GM23248 (cell line): ENCODE measurements at places on chromosomes 12 and 14.

GRCh38 chr12:20446836-20447235, 78.5 kb downstream of the PDE3A start:
- H3K36me3 ChIP-seq = no peaks in the 10 kb centered on the region
- 0 out of 2 replicates have a peak, but pooled peaks cover 6% of the 10 kb centered on the region for H3K4me1 ChIP-seq
- DNase-seq = no peak
- H3K4me3 ChIP-seq = no peak overlapping the region

DNA sequence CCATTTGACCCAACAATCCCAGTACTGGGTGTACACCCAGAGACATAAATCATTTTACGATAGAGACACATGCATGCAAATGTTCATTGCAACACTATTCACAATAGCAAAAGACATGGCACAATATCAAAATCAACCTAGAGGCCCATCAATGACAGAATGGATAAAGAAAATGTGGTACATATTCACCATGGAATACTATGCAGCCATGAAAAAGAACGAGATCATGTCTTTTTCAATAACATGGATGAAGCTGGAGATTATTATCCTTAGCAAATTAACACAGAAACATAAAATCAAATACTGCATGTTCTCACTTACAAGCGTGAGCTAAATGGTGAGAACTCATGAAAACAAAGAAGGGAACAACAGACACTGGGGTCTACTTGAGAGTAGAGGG, 249.1 kb downstream of the RASSF9 start:
- no peak overlapping the region for H3K27ac ChIP-seq
- no peaks in the 10 kb centered on the region for H3K27me3 ChIP-seq
- H3K4me1 ChIP-seq = no peaks in the 10 kb centered on the region
- DNase-seq = no peak

DNA sequence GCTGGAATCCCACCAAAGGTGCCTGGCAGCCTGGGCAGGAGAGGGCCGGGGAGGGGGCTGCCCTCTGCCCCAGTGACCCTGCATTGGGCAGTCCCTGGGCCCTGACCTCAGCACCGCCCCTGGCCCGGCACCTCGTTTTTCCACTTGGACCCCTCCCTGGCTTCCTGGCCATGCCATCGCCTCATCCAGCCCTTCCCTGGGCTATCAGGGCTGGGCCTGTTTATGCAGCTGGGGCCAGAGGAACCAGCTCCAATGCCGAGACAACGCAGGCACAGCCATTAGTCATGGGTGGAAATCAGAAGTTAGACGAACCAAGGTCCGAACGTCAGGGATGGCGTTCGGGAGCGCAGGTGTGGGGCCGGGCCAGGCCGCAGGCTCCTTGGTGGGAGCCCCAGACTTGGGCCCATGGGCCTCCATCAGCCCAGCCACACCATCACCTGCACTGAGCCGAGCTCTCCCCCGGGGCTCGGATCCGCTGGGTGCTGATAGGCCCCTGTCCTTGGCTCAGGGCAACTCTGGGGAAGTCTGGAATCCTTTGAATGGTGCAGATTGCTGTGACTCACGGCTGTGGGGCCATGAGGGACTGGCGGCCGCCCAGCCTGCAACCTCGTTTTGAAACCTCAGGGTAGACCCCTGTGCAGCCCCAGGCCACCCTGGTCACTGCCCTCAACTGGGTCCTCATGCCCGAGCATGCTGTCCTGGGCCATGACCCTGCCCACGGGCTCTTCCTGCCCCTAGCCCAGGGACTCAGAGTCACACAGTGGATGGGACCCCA, 169.4 kb downstream of the KIF26A start:
- no peak overlapping the region for H3K27ac ChIP-seq
- no peaks in the 10 kb centered on the region for H3K36me3 ChIP-seq
- no peak for DNase-seq
- H3K4me3 ChIP-seq = no peak overlapping the region
- no peaks in the 10 kb centered on the region for H3K27me3 ChIP-seq
- no peaks in the 10 kb centered on the region for H3K4me1 ChIP-seq

DNA sequence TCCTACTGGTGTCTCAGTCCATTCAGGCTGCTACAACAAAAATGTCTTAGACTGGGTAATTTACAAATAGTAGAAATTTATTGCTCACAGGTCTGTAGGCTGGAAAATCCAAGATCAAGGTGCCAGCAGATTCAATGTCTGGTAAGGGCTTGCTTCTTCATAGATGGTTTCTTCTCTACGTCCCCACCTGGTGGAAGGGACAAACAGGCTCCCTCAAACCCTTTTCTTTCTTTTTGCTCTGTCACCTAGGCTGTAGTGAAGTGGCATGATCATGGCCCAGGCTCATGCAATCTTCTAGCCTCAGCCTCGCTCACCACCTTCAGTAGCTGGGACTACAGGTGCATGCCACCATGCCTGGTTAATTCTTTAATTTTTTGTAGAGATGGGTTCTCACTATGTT, 106.8 kb upstream of the RPH3A start:
- H3K4me1 ChIP-seq = no peaks in the 10 kb centered on the region
- H3K27me3 ChIP-seq = no peaks in the 10 kb centered on the region
- no peak for DNase-seq
- no peak overlapping the region for H3K27ac ChIP-seq

DNA sequence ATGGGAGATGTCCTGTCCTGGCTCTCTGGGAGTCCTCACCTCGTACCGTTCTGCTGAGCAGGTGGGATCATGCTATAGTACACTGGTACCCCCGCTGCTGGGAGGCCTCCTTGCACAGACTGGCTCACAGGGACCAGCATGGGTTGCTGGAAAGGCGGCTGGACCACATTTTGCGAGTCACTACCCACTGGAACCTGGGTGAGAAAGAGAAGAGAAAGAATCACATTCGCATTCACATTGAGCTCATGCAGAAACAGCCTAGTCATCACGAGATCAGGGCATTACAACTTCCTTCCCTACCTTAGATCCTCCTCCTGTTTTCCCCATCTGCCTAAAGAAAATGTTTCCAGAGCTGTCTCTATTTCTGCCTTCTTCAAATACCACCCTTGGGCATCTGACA, 17.3 kb upstream of the STAC3 start:
- H3K27me3 ChIP-seq = no peaks in the 10 kb centered on the region
- H3K27ac ChIP-seq = 0 out of 2 replicates have a peak overlapping the region, but pooled peaks have one; percentile 36
- H3K4me3 ChIP-seq = no peak overlapping the region
- peak; percentile 61 for DNase-seq
- H3K4me1 ChIP-seq = peaks cover 8% of the 10 kb centered on the region

DNA sequence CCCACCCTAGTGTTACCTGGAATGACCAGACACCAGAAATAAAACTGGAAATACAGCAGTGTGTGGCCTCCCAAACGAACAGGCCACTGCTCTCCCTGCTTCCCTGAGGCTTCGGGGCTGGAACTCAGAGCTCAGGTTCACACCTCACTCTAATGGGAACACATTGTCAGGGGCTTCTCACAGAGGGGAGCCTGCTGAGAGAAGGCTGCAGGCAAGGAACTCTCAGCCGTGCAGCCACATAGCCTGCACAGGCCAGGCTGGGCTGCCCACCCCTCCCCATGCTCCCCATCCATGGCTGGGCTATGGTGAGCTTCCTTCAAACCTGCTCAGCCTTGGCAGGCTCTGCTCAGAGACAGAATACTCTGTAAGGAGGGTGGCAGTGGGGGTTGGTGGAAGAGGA, 302.5 kb downstream of the EMP1 start:
- no peaks in the 10 kb centered on the region for H3K4me1 ChIP-seq
- DNase-seq = no peak
- H3K4me3 ChIP-seq = no peak overlapping the region
- H3K27ac ChIP-seq = no peak overlapping the region
- H3K36me3 ChIP-seq = no peaks in the 10 kb centered on the region

DNA sequence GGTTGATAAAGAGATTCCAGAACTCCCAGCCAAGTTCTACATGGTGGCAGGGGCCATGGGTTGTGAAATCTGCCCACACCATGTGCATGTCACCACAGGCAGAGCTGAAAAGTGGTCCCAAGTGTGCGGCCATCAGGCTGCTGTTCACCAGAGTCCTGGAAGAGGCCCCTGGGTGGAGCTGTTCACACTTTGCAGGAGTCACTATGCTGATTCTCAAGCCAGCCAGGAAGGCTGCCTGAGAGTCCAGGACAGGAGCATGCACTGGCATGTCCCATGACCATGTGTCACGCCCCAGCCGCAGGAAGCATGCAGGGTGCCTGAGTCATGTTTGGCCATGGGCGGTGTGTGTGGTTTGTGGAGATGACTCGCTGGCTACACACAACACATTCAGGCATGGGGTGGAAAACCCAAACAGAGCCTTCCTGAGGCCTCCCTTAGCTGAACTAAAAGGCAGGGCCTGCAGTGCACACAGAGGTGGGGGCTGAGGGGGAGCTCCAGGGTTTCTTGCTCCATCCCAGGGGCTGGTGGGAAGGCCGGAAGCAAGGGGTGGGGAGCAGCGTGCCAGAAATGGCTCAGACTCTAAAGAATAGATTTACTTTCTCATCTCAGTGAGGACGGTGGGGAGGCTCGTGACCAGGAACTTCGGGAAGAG, 19.4 kb downstream of the ABCB9 start:
- peaks cover 28% of the 10 kb centered on the region for H3K4me1 ChIP-seq
- no peak overlapping the region for H3K4me3 ChIP-seq
- H3K27me3 ChIP-seq = no peaks in the 10 kb centered on the region
- peak; percentile 100 for DNase-seq
- peak overlapping the region; percentile 72 for H3K27ac ChIP-seq

GRCh38 chr14:39440975-39441374, 8.7 kb upstream of the FBXO33 start:
- H3K27me3 ChIP-seq = no peaks in the 10 kb centered on the region
- H3K36me3 ChIP-seq = no peaks in the 10 kb centered on the region
- H3K27ac ChIP-seq = no peak overlapping the region
- no peaks in the 10 kb centered on the region for H3K4me1 ChIP-seq
- no peak overlapping the region for H3K4me3 ChIP-seq

DNA sequence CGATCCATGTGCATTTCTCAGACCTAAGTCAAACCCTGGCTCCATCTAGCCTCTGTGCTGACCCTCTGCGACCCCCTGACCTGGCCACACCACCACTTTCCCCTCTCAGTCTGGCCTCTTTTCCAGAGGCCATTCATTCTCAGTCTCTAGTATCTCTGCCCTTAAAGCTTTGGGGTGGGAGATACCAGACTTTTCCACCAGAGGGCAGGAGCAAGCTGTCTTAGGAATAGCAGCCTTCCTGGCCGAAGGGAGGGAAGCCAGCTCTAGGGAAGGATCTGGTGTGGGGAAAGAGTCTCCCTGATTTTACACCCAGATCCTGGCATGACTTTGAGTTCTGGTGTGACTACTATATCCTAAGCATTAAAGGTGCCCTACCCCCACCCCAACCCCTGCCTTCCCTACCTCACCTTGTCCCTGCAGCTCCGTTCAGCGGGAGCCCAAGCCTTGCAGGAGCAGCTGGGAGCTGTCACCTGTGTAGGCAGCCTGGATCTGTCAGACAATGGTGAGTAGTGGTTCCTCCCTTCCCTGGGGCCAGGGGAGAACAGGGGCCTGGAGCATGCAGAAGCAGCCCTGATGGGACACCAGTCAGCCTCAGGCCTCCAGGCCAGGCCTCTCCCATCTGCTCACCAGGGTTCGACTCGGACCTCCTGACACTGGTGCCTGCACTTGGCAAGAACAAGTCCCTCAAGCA, 6.6 kb downstream of the CARMIL3 start:
- no peaks in the 10 kb centered on the region for H3K4me1 ChIP-seq
- no peak overlapping the region for H3K4me3 ChIP-seq
- DNase-seq = peak; percentile 86

DNA sequence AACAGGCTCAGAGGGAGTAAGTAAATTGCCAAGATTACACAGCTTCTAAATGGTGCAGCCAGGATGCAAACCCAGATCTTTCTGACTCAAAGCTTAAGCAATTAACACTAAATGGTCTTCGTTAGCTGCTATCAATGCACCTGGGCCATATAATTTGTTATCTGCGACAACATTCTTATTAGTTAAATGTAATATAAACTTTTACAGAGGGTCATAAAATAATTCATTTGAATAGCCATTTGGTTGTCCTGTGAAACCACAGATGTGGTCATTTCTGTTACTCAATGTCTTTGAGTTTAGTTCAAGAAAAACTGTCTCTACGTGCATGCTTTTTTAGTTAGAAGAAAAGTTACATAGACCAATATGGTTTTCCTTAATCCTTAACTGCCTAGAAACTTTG, 22.1 kb upstream of the NAP1L1 start:
- no peaks in the 10 kb centered on the region for H3K27me3 ChIP-seq
- H3K27ac ChIP-seq = no peak overlapping the region
- no peak overlapping the region for H3K4me3 ChIP-seq
- peaks cover 14% of the 10 kb centered on the region for H3K4me1 ChIP-seq
- peak; percentile 39 for DNase-seq

DNA sequence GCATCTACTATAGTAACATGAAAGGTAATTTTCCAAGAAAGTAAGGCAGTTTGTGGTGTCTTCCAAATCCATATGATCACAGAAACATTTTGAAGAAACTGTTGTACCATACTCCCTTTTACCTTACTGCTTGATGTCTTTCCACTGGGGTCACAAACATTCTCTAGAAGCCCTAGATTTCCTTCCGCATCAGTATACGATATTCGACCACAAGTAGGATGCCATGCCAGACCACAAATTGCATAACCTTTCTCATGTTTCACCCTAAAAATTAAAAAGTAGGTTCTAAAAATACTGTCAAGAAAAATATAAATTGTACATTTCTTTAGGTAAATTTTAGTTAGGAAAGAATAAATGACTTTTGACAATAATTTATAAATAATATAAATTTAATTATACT, 26.5 kb downstream of the WDHD1 start:
- H3K4me1 ChIP-seq = no peaks in the 10 kb centered on the region
- no peak overlapping the region for H3K4me3 ChIP-seq
- no peak for DNase-seq
- no peaks in the 10 kb centered on the region; the same call in 1 of the 2 replicates for H3K36me3 ChIP-seq

- no peak overlapping the region for H3K4me3 ChIP-seq
- H3K27me3 ChIP-seq = peaks cover 65% of the 10 kb centered on the region
- no peak overlapping the region for H3K27ac ChIP-seq
- no peaks in the 10 kb centered on the region for H3K36me3 ChIP-seq
- no peak for DNase-seq
- H3K4me1 ChIP-seq = no peaks in the 10 kb centered on the region; the same call in 1 of the 2 replicates
Observed at GRCh38 chr12:65125247-65125646, 4.1 kb upstream of the WIF1 start.

GRCh38 chr14:43792980-43793379, 714.1 kb downstream of the FSCB start:
- no peaks in the 10 kb centered on the region for H3K27me3 ChIP-seq
- H3K36me3 ChIP-seq = no peaks in the 10 kb centered on the region
- no peak overlapping the region for H3K4me3 ChIP-seq
- DNase-seq = no peak

GRCh38 chr12:115597157-115597712, 680.3 kb downstream of the MED13L start:
- no peaks in the 10 kb centered on the region for H3K27me3 ChIP-seq
- H3K27ac ChIP-seq = no peak overlapping the region
- DNase-seq = peak; percentile 92
- no peaks in the 10 kb centered on the region for H3K36me3 ChIP-seq

DNA sequence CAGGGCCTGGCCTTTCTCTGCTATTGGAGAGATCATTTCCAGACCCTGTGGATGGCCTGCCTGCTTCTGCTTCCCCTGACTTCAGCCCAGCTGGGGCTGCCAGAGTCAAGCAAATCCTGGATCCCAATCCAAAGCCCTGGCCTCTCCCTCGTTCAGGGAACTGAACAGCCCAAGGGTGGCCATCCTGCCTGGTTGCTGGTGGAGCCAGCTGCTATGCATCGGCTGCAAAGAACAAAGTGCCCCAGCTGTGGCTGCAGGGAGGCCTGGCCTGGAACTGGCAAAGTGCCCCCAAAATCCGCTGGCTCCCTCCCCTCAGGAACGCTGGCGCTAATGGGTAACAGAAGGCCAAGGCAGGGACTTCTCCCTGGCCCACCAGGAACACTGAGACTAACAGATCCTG, 56.4 kb downstream of the LRRC74A start:
- H3K4me1 ChIP-seq = peaks cover 7% of the 10 kb centered on the region; the same call in 1 of the 2 replicates
- no peaks in the 10 kb centered on the region for H3K27me3 ChIP-seq
- no peaks in the 10 kb centered on the region for H3K36me3 ChIP-seq
- no peak overlapping the region for H3K27ac ChIP-seq
- DNase-seq = no peak
